ENCODE measurements at places on chromosomes 1 and 21.
A peak's percentile ranks its signal among the peaks of the same experiment; 100 is the strongest.

DNA sequence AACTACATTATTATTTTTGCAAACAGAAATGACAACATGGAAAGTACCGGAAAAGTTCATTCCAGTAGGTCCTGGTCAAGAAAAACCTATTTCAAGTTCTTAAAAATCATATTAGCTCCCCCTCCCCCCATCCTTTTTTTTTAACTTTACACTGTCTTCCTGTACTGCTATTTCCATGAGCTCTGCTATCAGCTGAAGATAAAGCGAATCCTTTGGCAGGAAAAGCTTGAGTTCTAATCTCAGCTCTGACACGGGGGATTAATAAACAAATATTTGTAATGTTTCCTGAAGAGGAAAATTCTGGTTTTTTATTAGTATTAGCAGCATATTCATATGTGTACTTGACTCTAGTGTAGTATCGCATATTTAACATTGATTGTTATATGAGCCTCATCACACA lies 190.7 kb upstream of the ESRRG start:
- H3K4me1 ChIP-seq = no peaks in the 10 kb centered on the region
- H3K4me3 ChIP-seq = no peak overlapping the region
- no peaks in the 10 kb centered on the region for H3K36me3 ChIP-seq
- DNase-seq = no peak
- H3K27ac ChIP-seq = no peak overlapping the region
- no peaks in the 10 kb centered on the region for H3K27me3 ChIP-seq

DNA sequence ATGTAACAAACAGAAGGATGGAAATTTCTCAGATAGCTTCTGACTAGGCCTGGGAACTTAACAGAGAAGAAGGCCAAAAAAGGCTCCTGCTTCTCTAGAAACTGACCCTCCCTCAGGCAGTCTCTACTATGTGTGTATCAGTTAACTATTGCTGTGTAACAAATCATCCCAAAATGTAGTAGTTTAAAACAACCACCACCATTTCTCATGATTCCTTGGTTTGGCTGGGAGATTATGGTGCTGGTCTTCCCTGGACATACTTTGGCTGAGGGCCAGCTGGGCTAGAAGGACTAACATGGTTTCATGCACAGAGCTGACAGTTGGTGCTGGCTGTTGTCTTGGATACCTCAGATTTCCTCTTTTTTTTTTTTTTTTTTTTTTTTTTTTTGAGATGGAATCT lies 26.2 kb upstream of the CNN3 start:
- no peaks in the 10 kb centered on the region for H3K27me3 ChIP-seq
- no peaks in the 10 kb centered on the region for H3K4me1 ChIP-seq
- no peaks in the 10 kb centered on the region for H3K36me3 ChIP-seq
- H3K4me3 ChIP-seq = no peak overlapping the region

DNA sequence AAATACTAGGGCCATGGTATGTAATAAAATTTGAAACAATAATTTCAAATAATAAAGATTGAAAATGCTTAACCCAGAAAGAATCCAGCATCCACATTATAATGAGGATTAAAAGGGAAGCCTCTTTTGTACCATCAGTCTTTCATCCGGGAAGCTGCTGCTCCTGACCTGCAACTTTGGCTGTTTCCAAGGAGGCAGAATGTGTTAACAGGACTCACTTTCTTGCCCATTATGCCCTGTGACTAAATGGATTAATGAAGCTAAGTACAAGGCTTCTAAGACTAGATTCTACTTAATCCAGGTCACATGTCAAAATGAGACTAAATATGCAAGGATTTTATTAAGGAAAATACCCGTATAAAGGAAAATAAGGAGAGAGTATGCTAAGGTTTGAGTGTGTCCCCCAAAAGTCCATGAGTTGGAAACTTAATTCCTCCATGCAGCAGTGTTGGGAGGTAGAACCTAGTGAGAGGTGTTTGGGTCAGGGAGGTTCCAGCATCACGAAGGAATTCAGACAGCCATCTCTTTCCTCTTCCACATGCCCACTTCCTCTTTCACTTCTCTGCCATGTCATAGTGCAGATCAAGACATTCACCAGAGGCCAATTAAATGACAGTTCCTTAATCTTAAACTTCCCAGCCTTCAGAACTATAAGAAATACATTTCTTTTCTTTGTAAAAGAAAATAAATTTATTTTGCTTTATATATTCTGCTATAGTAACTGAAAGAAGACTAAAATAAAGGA lies 27.7 kb downstream of the FMO2 start:
- H3K4me1 ChIP-seq = no peaks in the 10 kb centered on the region
- no peak overlapping the region for H3K4me3 ChIP-seq
- peak; percentile 44 for DNase-seq
- H3K27ac ChIP-seq = no peak overlapping the region

- H3K4me1 ChIP-seq = no peaks in the 10 kb centered on the region
- no peak for DNase-seq
- H3K27ac ChIP-seq = no peak overlapping the region
- no peak overlapping the region for H3K4me3 ChIP-seq
- no peaks in the 10 kb centered on the region for H3K27me3 ChIP-seq
These were observed 76.2 kb upstream of the VAMP3 start for GRCh38 chr1:7694600-7695496.

DNA sequence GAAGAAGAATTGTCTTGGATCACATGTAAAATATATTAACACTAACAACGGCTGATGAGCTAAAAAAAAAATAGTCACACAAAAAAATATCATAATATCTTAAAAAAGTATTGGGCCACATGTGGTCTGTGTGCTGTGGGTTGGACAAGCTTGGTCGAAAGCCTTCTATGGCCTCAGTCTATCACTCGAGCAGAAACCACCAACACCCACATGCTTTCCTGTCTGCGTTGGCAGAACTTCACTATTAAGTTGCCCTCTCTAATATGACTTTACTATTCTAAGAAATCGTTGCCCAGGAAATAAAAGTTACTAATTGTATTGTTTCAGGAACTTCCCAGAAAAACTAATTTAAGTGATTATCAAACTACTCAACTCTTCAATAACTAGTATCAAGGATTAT lies 28.2 kb upstream of the ETS2 start:
- H3K27me3 ChIP-seq = no peaks in the 10 kb centered on the region
- H3K27ac ChIP-seq = no peak overlapping the region
- no peaks in the 10 kb centered on the region for H3K36me3 ChIP-seq
- no peak overlapping the region for H3K4me3 ChIP-seq

DNA sequence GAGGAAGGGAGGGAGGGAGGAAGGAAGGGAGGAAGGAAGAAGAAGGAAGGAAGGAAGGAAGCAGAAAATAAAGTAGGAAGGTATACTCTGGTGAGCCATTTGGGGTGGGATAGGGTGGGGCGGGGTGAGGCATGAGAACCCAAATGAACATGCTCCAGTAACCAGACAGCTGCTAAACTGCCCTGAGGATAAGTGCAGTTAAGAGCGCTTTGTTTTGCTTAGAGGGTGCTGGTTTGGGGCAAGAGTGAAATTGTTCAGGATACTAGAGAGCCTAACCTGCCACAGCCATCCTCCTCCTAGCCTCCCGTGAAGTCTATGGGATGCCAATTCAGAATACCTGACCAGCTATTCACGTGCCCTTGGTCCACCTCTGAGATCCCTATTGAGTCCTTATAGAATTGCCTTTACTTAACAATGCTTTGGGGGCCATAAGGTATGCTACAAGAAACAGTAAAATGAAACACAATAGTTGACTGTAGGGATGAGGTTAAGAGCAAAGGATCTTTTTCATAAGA lies 59.0 kb upstream of the ATF3 start:
- no peak for DNase-seq
- no peaks in the 10 kb centered on the region for H3K36me3 ChIP-seq
- no peak overlapping the region for H3K4me3 ChIP-seq
- no peak overlapping the region for H3K27ac ChIP-seq
- H3K27me3 ChIP-seq = no peaks in the 10 kb centered on the region

GRCh38 chr1:182143825-182144645 lies 82.5 kb upstream of the ZNF648 start:
- H3K27me3 ChIP-seq = peaks cover 4% of the 10 kb centered on the region
- peak; percentile 66 for DNase-seq
- H3K27ac ChIP-seq = no peak overlapping the region
- no peaks in the 10 kb centered on the region for H3K36me3 ChIP-seq

DNA sequence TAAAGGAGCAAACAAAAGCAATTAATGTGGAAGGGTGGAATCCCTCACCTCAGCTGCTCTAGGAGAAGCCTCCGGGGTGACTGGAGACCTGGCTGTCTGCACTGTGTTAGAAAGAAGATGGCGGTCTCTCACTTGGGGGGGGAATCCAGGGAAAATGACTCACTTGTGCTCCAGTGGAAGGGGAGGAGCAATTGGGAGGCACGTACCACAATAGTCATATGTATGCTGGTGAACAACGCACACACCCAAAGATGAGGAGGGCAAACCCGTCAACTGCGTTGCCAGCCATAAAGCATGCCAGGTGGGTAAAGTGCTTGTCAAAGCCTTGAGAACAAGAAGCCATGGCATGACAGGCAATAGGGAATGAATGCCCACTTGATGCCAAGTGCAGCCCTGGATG lies 22.1 kb downstream of the PLEKHA6 start:
- H3K4me1 ChIP-seq = peaks cover 7% of the 10 kb centered on the region
- H3K4me3 ChIP-seq = no peak overlapping the region
- no peaks in the 10 kb centered on the region for H3K27me3 ChIP-seq
- no peak for DNase-seq

DNA sequence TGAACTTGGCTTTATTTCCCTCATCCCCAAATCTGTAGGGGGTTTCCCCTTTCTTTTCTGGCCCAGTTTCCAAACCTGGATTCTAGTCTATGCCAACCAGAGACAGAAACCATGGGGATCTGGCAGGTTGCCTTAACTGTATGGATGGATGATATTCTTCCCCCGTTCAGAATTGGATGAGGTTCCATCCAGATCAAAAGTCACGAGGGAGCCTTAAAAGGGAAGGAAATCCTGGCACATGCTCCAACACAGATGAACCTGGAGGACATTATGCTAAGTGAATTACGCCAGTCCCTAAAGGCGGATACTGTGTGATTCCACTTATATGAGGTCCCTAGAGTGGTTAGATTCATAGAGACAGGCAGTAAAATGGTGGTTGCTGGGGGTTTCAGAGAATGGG lies 124.4 kb downstream of the HUNK start:
- no peak for DNase-seq
- H3K36me3 ChIP-seq = no peaks in the 10 kb centered on the region
- H3K27me3 ChIP-seq = peaks cover 3% of the 10 kb centered on the region
- H3K4me1 ChIP-seq = no peaks in the 10 kb centered on the region
- no peak overlapping the region for H3K27ac ChIP-seq

GRCh38 chr1:240888039-240888786 lies 276.3 kb upstream of the GREM2 start:
- H3K4me1 ChIP-seq = no peaks in the 10 kb centered on the region
- DNase-seq = peak; percentile 15
- H3K27me3 ChIP-seq = no peaks in the 10 kb centered on the region

DNA sequence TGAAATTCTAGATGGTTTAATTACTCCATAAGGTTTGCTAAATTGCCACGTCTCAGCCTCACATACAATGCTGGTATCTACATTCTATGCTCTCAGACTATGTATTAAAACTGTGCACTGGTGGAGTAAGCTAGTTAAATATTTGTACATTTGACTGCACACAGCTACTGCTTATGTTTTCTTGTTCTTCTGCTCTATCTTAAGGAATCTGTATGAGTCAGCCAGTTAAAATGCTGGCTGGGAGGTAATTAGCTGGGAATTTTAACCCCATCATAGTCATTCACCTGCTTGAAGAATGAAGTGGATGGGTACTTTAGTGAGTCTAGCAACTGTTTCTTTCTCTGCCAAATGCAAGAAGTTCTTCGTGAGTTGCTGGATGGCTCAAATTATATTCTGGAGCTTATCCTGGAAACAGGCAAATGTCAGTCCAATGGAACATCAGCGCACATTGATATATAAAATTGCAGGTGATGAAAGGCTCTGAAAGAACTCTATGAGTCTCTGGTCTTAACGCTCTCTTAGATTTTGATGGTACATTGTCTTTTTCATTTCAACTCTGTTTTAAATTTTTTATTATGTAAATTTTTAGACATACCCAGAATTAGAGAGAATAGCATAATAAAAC lies 83.4 kb downstream of the BACH1 start:
- no peaks in the 10 kb centered on the region for H3K36me3 ChIP-seq
- H3K4me3 ChIP-seq = no peak overlapping the region
- H3K27me3 ChIP-seq = no peaks in the 10 kb centered on the region
- H3K27ac ChIP-seq = no peak overlapping the region
- DNase-seq = no peak

GRCh38 chr1:14681182-14681581 lies 82.7 kb downstream of the KAZN start:
- H3K27ac ChIP-seq = no peak overlapping the region
- no peak for DNase-seq
- H3K36me3 ChIP-seq = no peaks in the 10 kb centered on the region
- H3K27me3 ChIP-seq = peaks cover 4% of the 10 kb centered on the region
- no peak overlapping the region for H3K4me3 ChIP-seq

DNA sequence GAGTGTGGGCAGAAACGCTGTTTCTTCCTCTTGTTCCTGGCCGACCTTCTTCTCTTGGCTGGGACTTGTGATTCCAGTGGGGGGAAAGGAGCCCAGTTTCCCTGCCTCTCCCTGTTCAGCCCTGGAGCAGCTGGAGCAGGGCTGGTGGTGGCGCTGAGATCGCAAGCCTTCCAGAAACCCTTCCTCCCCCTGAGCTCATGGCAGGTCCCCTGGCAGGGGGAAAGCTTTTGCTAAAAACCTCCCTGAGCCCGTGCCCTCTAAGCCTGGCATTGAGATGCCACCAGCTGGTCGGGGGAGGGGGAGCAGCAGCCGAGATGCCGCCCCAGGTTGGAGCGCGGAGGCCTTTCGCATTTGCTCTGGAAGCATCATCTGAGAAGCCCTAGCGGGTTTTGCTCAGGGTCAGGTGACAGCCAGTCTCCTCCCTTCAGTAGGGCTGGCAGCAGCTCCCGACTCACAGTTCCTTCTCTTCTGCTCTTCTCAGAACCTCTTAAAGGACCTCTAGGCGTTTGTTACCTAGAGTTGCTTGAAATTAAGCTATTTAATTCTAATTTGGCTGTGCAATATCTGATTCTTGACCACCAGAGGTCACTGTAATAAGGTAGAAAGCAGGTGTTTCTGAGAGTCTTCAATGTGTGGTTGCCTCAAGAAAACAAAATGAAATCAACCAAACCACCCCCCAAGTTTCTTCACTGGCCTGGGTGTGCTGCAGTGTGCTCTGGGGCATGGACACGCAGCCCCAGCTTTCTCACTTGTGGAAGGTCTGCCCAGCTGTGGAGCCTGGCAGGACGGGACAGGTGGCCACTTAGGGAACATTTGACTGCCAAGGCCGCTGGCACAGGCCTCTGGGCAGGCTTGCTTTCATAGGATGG lies 257.3 kb downstream of the CAMTA1 start:
- H3K4me1 ChIP-seq = no peaks in the 10 kb centered on the region
- no peak overlapping the region for H3K4me3 ChIP-seq
- H3K36me3 ChIP-seq = no peaks in the 10 kb centered on the region
- DNase-seq = peak; percentile 35
- no peaks in the 10 kb centered on the region for H3K27me3 ChIP-seq

- H3K27ac ChIP-seq = no peak overlapping the region
- no peaks in the 10 kb centered on the region for H3K4me1 ChIP-seq
- H3K36me3 ChIP-seq = no peaks in the 10 kb centered on the region
- H3K4me3 ChIP-seq = no peak overlapping the region
These were observed 101.5 kb downstream of the DDX20 start for GRCh38 chr1:111857194-111857651.

Data from common myeloid progenitor, CD34-positive (primary cell).